ENCODE measurements at places on chromosomes 2 and 18. TPM values are rescaled to one million over a fixed set of nuclear protein-coding genes. Genes with fewer than 3 reads are reported as not detected.
A peak's percentile ranks its signal among the peaks of the same experiment; 100 is the strongest.

- no peak for DNase-seq
These were observed 65.7 kb upstream of the NCKAP5 start for GRCh38 chr2:133633881-133634409.

The CHAC2 gene
- total RNA-seq, result 2.8 TPM

The NUP35 gene
- 11.0 TPM for total RNA-seq

DNA sequence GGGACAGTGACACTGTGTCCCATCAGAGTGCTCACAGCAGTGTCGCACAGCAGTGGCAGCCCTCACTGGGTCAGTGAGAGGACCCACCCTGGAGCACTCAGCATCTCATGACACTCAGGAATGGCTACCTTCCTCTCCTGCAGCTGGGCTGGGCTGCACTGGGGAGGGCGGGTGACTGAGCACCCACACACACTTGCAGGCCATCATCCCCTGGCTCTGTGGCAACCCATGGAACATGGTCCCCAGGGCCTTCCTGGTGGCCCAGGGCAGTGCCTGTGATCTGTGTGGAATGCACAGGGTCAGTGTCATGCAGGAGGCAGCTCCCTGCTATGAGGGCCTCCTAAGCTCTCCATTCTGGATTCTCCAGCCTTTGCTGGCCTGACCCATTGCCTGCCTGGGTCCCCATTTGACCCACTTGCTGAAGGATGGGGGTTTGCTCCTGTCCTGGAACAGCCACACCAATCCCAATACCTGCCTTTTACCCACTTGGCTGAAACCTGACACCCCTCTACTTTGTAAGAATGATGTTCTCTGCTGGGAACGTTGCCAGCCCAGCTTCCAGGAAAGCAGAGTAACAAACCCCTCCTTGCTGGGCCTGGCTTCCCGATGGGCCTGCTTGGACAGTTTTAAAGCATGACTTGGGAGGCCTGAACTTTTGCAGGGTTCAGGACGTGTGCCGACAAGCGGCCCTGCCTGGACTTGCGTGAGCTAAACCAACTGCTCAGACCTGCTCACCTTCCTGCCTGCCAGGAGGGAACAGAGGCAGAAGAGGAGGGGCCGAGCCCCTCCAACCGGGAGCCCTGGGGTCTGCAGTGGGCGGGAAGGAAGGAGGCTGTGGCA lies 13.7 kb downstream of the HS6ST1 start:
- no peak for DNase-seq

DNA sequence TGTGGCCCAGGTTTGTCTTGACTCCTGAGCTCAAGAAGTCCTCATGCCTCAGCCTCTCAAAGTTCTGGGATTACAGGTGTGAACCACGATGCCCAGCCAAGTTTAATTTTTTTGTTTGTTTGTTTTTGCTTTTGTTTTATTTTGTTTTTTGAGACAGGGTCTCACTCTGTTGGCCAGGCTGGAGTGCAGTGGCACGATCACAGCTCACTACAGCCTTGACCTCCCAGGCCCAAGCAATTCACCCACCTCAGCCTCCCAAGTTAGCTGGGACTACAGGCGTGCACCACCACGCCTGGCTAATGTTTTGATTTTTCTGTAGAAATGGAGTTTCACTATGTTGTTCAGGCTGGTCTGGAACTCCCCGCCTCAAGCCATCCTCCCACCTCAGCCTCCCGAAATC lies 29.4 kb upstream of the RAB1A start:
- DNase-seq, result no peak

GRCh38 chr2:105129722-105130232 lies 91.9 kb downstream of the MRPS9 start:
- DNase-seq, result no peak

DNA sequence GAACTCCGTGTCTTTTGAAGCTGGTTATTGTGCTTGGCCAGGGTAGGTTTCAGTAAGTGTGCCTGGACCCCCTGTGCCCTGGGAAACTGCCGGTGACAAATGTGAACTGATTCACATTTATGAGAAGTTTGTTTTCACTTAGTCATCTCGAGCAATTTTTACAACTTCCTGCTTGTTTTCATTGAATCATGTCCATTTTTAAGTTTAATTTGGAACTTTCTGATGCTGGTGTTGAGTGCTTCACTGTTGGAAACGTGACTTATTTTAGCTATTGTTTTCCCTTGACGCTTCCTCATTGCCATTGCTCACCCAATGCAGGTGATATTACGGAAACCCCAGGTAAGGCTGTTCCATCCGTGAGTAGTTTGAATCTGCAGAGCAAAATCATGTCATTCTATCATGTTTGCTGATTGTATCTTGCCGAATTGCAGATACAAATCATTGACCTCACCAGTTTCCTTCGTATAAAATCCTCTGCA lies 97.2 kb downstream of the RTN4 start:
- DNase-seq, result no peak

GRCh38 chr18:23864624-23865023 lies 149.9 kb upstream of the TTC39C start:
- peak; percentile 16 for DNase-seq

DNA sequence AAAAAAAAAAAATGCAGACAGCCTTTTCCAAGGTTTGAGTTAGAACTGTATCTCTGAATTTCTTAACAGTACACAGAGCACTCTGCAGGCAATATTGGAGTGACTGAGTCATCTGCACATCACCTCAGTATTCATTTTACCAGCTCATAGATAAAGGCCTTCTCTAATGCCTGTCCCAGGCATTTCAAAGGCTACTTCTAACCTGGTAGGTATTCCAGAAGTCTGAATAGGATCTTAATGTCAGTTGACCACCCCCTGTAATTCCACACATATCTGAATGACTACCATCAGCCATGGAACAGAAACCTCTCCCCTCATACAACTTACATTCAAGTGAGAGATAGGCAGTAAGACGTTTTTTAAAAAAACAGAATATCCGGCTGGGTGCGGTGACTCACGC lies 9.0 kb downstream of the METTL21A start:
- DNase-seq, result no peak

The DCDC2C gene
- not detected for total RNA-seq

- no peak for DNase-seq
These were observed 515.5 kb upstream of the MYT1L start for GRCh38 chr2:2846332-2847208.

The LYG2 gene
- not detected for total RNA-seq

The GPR17 gene
- total RNA-seq, result not detected

GRCh38 chr2:186806591-186806990 lies 42.4 kb downstream of the ZSWIM2 start:
- no peak for DNase-seq

DNA sequence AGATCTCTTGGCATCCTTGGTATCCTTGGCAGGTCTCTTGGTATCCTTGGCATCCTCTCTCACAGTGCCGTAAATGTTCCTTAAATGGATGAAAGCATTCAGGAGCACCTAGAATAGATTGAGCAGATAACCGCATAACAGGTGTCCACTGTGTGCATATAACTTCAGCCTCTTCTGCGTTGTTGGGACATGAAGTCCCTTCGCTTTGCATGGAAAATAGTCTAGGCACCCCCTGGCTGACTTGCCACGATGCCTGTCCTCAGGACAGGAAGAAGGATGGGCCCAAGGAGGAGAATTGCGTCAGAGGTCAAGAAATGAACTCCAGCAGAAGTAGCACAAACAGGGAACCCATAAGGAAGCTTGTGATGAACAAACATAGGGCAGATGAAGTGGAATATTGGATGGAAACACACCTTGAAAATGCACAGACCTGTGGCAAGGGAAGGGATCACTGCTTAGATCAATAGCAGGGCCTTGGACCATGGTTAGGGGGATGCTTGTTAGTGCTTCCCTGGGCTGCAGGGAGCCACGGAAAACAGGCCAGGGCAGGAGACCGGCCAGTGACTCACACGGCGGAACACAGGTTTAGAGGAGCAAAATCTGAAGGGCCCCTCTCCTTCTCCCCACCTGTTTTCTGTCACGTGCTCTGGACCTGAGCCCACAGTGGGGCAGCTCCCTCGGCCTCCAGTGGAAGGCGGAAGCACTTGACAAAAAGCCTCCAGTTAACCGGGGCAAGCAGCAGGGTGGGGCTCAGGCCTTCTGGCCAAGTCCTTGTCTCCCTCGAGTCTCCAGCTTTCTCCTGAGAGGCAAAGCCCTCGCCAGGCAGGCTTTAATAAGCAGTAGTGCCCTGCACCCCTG lies 99.2 kb upstream of the ASAP2 start:
- DNase-seq, result no peak

GRCh38 chr2:98142106-98142791 lies 55.3 kb downstream of the VWA3B start:
- no peak for DNase-seq

DNA sequence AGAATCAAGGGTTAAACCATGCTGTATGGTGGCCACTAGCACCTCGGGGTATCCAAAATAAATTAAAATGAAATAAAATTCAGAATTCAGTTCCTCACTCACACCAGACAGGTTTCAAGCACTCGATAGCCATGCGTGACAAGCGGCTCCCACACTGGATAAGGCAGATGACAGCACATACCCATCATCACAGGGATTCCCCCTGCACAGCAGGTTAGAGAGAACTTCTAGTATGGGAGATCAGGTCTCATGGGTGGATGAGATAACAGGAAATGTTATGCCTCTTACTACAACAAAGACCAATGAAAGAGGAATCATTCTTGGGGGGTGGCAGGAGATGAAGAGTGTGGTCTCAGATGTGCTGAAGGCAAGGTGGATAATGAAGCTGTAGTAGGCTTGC lies 121.9 kb upstream of the ACAA2 start:
- no peak for DNase-seq

- DNase-seq, result no peak
These were observed 822.6 kb downstream of the TRIB2 start for GRCh38 chr2:13539296-13539695.

The ABCG5 gene
- total RNA-seq, result not detected

The GPR45 gene
- total RNA-seq, result not detected

GRCh38 chr18:74387383-74387782 lies 69.7 kb downstream of the DIPK1C start:
- no peak for DNase-seq

All from T-cell (primary cell).